ENCODE measurements at places on chromosomes 11 and 22.

DNA sequence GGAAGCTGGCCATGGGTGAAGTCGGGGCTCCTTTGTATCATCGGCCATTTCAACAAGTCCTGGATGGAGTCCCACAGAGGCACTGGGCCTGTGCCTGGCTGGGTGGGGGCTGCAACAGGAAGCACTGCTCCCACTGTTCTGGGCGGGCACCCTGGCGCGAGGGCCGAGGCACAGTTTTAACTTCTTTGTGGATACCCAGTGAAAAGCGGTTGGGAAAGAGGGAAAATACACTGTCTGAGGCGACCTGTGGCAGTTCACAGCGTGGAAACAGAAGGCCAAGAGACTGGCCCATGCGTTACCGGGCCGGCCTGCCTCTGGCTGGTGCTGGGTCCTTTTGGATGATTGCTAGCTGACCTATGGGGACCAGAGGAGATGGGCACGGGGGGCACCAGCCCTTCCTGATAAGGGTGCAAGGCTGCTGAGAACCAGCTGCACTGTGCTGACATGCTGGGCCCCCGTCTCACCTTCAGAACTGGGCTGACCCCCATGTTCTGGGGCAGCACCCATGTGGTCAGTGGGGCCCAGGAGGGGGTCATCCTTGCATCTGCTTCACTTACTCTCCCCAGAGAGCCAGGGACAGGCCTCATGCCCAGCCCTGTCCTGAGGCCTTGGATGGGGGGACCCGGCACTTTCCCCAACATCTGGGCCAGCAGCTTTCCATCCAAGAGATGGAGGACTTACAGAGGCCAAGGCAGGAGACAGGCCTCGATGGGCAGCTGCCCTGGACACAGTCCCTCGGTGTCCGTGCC lies 4.2 kb downstream of the OVOL1 start:
- no peak for DNase-seq

DNA sequence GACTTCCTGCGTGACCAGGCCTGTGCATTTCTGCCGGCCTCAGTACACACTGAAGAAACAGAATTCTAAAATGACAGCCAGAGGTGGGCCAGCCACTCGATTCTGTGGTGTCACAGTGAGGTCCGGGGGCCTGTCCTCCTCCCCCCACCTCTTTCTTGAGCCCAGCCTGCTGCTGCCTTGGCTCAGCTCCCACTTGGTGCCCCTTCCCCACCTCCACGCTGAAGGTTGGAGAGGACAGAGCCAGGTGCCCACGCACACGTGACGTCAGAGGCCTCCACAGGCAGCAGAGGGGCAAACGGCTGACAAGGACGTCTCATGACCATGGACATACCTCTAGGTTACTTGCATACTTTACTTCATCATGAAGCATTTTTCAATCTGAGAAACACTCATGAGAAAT lies 78.0 kb upstream of the SHANK2 start:
- no peak for DNase-seq

- no peak for DNase-seq
Observed at GRCh38 chr22:36341640-36342041, 46.1 kb downstream of the MYH9 start.

DNA sequence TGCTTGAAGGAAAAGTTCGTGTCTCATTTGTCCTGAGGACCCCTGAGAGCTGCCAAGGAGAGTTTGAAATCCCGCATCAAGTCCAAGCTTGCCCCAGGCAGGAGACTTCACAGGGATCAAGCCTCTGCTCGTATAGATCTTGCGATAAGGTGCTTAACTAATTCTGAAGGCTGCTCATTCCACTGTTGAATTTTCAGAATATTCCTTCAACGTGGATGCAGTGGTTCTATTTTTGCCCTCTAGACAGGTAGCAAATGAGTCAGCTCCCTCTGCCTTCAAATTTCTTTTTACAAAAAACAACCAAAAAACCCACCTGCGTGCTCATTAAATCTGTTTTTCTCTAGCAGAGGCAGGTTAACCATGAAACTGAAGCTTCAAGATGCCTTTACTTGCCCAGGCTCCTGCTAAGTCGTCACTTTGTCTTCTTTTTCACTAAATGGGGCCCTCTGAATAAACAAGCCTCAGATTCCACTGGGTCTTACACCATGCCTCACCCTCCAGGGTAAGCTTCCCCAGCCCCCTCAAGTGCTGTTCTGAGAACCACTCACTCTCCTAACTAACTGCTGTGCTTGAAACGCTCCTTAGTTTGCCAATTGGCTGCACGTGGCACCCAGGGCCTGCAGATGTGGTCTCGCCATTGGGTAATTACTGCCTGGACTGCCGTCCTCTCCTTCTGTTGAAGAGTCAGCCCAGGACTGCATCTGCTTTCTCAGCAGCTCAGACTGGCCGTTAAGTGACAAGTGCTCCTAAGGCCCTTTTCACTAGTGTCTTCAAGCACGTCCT lies 105.0 kb downstream of the TRPC6 start:
- no peak for DNase-seq

DNA sequence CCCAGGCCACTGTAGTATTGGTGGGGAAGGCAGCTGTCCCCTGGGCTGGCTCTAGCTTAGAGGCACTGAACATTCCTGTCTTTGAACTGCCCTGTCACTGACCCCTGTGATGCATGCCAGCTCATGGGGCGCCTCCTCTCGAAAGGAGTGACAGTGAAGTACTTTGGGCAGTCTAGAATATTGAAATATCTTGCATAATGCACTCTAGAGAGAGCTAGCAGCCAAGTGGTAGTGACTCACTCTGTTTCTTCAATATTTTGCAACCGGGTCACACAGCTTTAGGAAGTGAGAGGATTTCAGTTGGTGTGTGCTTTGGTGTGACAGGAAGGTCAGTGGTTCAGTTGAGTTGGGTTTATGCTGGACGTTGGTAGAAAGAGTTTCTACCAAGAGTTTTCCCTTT lies 35.5 kb upstream of the ST14 start:
- DNase-seq = no peak

DNA sequence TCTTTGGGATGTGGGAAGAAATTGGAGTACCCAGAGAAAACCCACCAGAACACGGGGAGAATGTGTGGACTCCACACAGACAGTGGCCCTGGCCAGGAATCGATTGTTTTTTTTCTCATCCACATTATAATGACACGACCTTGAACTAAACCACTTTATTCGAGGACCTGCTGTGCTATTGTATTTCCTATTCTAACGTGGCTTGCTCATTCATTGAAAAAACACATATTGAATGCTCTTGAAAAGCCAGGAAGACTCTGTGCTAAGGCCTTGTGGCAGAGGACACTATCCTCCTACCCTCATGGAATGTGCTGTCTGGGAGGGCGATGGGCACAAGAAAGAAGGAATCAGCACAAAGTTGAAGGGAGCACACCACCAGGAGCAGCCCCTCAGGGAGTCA lies 9.1 kb upstream of the SREBF2 start:
- DNase-seq = no peak

- no peak for DNase-seq
Observed at GRCh38 chr11:118522571-118523072, 4.7 kb upstream of the TTC36 start.

DNA sequence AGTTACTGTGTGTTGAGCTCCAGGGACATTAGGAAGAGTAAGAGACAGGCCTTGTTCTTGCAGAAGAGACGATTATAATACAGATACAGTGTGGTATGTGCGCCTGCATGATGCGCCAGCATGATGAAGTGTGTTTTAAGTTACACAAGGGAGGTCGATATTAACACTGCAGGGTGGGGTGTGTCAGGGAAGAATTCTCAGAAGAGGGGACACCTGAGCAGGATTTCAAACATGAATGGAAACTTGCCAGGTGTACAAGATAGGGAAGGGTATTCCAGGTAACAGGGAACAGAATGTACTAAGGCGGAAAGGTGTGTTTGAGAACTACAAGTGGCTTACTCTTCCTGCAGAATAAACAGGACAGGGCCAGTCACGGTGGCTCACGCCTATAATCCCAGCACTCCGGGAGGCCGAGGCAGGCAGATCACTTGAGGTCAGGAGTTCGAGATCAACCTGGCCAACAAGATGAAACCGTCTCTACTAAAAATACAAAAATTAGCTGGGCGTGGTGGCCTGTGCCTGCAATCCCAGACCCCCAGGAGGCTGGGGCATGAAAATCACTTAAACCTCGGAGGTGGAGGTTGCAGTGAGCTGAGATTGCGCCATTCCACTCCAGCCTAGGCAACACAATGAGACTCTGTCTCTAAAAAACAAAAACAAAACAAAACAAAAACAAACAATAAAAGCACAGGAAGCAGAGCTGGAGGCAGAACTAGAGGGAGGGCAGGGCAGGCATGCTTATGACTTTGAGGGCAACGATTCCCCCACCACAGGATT lies 59.0 kb downstream of the SYN3 start:
- DNase-seq = no peak

DNA sequence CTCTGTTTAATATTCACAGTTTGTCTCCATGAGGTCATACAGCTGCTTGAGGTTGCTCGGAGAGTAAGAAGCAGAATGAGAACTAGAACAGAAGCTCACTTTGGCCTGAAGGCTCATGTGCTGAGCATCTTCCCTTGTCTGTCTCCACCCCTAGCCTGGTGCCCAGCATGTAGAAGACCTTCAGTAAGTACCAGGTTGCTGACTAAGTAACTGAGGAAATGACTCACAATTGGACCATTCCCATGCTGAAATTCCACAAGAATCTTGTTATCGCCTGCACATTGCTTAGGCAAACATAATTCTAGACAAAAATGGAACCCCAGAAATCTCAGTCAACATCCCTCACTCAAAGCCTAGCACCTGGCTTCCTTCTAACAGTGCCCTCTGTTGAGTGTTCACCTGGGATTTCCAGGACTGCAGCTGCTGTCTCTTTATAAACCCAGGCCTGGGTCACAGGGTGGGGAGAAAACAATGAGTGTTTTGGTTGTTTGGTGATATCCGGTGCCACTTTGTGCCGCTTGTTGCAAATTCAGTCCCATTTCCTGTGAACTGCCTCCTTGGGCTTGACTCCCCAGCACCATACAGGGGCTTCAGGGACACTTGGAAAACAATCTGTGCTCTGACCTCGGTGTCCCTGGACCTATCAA lies 406.8 kb downstream of the ETS1 start:
- no peak for DNase-seq

DNA sequence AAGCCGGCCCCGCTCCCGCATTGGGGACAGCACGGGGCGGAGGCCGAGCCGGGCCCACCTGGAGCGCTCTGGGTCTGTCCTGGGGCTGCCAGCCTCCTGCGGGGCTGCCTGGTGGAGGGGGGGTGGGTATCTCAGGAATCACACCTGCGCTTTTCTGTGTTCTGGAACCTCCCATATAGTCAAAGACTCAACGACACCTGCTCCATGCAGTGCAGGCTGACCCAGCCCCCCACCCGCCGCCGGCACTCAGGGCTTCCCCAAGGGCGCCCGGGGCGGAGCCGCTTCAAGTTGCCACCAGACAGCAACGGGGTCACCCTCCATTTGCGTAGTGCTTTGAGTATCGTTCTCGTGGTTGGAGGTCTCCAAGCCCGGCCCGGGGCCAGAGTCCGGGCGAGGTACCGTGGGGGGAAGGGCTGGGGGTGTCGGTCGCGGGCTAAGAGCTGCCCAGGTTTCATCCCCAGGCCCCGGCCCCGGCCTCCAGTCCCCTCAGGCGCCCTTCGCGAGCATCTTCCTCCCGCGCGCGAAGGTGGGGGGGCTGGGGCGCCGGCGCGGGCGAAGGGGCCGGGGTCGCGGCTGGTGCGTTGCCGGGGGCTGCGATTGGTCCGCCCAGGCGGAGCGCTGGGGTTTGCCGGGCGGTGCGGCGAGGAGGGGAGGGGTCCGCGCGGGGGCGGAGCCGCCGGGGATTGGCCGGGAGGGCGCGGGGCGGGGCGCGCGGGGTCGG lies 6.6 kb downstream of the TSPAN4 start:
- no peak for DNase-seq

DNA sequence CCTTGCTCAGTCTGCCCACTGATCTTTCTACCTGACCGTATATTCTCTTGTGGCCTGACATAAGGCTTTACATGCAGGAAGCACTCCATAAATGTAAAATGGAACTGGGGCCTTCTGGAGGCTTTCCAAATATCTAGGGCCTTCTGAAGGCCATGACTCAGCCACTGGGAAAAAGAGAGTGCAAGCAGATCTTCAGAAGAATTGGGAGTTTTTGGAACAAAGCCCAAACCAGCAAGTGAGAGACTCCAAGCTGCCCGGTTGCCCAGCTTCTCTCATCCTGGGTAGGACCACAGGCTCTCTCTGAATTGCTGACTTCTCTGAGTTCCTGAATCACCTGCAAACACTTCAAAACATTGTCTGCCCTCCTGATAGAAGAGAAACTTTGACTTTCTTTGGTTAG lies 107.9 kb upstream of the BMAL1 start:
- DNase-seq = no peak

GRCh38 chr11:12696911-12697581 lies 22.8 kb downstream of the TEAD1 start:
- DNase-seq = no peak
